ENCODE measurements at places on chromosomes 13 and 19.

GRCh38 chr13:97574926-97575325, 141.0 kb downstream of the RAP2A start:
- peak; percentile 13 for DNase-seq

DNA sequence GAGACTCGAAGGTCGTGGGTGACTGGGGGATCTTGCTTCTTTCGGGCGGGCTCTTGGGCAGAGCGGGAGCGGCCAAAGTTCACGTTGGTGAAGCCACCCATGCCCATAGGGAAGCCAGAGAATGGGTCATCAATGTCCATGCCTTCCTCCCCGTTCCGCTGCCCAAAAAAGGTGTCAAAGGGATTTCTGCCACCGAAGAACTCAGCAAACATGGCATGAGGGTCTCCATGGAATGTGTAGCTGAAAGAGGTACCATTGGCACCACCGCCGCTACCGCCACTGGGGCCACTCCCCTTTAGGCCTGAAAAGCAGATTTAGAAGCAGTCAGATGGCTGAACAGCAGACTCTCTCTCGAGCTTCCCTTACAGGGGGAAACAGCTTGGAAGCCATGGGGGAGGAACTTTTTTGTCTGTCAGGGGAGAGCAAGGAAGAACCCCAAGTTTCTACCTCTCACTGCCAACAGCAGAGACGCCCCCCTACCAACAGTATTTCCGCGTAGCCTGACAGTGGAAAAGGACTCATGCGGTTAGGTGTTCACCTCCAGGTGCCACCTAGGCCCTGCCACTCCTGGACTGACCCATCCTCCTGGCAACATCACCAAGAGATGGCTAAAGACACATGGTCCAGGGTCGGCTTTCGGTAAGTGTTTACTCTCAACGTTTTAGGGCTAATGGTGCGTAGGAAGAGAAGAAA, 1.3 kb downstream of the DNAJB1 start:
- no peak for DNase-seq

GRCh38 chr19:17393002-17393401, 994 bp downstream of the CCDC194 start:
- DNase-seq, result no peak

GRCh38 chr19:9566729-9567128, 17.6 kb downstream of the ZNF121 start:
- no peak for DNase-seq

DNA sequence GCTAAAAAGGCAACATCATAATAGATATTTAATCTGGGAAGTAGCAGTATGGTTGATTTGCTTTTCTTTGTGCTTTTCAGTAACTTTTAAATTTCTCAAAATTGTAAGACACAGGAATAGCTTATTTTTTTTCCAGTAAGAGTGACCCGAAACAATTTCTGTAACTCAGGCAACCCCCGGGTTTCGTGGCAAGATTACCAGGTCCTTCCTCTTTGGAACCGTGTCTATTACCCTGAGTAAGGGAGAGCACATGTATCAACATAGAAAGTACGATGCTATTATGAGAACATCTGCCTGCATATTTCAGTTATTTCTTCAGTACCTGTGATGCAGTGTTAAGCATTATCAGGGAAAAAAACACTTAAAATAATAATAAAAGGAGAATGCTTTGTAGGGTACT, 64.1 kb downstream of the DOCK9 start:
- DNase-seq, result no peak

DNA sequence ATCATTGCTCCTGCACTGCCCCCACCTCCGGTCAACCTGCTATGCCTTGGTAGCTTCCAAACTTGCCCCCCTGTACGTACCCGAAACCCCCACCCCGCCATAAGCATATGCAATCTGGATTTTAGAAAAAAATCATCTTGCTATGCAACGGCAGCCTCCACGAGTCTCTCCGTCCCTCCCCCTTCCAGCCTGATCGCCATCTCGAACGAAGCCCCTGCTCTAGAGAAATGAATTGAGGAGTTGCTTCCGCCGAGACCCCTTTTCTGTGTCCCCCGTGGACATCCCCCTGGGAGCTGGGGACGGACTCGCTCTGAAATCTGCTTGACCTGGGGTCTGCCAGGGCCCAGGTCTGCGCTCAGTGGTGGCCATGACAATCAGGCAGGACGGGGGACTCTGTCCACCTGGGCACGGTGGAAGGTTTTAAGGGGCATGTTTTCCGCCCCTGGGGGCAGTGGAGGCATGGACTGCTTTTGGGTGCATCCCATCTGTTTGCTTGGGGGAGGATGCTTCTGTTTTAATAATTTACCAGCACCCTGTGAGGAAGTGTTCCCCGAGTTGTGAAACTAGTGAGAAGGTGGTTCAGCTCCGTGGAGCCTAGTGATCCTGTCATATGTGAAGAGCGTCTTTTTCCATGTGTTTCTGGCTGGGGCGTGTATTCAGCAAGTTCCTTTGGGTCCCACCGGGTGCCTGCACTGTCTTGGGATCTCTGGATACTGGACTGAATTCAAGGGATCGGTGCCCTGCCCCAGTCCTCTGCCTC, 1.0 kb downstream of the KDM4B start:
- no peak for DNase-seq

DNA sequence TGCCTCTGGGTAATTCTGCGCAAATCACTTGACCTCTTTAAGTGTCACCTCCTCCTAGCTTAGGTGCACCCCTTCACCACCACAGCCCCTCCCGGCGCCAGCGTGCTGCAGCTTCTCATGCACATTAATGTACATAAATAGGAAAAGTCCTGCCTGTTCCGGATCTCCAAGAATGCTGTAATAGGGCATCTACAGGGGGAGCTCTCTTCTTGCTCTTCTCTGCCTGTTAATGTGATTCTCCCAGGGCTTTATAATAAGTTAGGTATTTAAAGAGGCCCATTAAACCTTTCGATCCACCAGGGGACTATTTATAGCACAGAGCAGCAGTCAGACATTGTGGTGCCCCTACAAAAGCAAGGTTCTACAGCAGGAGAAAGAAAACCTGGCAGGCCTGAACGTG, 35.3 kb downstream of the SOX1 start:
- no peak for DNase-seq

GRCh38 chr13:66534561-66534960, 695.6 kb downstream of the PCDH9 start:
- DNase-seq, result no peak

- no peak for DNase-seq
These were observed 12.7 kb upstream of the HNRNPL start for GRCh38 chr19:38862321-38863059.

GRCh38 chr13:75305059-75305458, 176.9 kb downstream of the TBC1D4 start:
- DNase-seq, result no peak

All from amygdala (tissue), 56 donors.